ENCODE measurements at places on chromosomes 13 and 19.

- no peaks in the 10 kb centered on the region for H3K27me3 ChIP-seq
- no peaks in the 10 kb centered on the region for H3K4me1 ChIP-seq
- DNase-seq = no peak
- no peak overlapping the region for H3K4me3 ChIP-seq
Measured at GRCh38 chr13:67635754-67636153, 405.6 kb upstream of the PCDH9 start.

DNA sequence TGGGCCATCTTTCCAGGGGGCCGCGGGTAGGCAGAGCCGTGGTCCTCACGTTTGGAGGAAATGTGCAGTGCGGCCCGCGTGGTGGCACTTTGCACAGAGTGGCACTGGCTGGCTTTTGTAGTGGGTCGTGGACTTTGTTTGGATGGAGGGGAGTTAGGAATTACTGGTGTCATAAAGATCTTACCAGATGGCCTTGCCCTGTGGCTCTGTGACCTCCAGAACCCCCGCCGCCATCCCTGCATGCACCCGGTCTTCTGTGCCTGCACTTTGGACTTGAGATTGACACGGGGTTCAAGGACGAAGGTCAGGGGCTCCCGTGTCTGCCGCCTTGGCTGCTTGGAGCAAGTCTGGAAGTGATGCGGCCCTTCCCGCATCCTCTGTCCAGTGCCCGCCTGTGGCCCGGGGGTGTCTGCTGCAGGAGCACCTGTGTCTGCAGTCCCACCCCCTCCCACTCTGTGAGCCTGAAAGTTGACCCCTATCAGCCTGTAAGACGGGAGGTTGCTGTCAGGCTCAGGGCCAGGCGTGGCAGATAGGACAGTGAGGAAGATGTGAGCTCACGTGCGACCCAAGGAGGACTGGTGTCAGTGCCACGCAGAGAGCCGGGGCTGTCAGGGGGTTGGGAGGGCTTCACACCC, 2.2 kb downstream of the GNA11 start:
- no peak for DNase-seq
- H3K36me3 ChIP-seq = no peaks in the 10 kb centered on the region
- no peaks in the 10 kb centered on the region for H3K27me3 ChIP-seq
- H3K4me3 ChIP-seq = peak overlapping the region; percentile 78
- peaks cover 39% of the 10 kb centered on the region for H3K4me1 ChIP-seq

DNA sequence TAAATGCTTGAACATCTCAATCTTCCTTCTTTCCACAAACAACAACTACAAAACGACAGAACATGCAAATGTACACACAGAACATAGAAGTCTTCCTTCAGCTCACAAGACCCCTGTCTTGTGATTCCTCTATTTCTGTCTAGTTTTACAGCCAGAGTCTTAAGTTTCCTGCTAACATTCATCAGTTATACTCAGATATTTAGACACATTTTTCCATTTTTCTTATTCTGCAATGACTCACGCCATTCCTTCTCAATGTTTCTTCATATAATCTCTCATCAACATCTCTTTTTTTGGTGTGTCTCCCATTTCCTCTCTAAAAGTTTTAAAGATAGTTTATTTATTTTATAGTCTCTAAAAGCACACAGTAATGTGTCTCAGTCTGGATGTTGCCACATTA, 1872.9 kb upstream of the PCDH20 start:
- H3K4me1 ChIP-seq = no peaks in the 10 kb centered on the region
- H3K36me3 ChIP-seq = no peaks in the 10 kb centered on the region

DNA sequence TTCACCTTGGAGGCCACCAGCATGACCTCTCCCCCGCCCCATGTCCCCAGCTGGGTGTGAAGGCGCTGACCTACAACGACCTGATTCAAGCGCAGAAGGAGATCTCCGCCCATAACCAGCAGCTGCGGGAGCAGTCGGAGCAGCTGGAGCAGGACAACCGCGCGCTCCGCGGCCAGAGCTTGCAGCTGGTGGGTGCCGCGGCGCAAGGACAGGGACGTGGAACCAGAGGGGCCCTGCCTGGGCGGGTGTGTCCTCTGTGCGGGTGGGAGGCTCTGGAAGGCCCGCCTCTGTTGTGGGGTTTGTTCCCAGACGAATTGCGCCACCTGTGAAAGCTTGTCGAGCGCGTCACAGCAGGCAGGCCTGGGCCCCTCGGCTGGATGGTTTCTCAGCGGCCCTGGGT, 22.3 kb downstream of the PLEKHJ1 start:
- peaks cover 63% of the 10 kb centered on the region for H3K36me3 ChIP-seq
- H3K27me3 ChIP-seq = no peaks in the 10 kb centered on the region
- peak overlapping the region; percentile 14 for H3K27ac ChIP-seq

DNA sequence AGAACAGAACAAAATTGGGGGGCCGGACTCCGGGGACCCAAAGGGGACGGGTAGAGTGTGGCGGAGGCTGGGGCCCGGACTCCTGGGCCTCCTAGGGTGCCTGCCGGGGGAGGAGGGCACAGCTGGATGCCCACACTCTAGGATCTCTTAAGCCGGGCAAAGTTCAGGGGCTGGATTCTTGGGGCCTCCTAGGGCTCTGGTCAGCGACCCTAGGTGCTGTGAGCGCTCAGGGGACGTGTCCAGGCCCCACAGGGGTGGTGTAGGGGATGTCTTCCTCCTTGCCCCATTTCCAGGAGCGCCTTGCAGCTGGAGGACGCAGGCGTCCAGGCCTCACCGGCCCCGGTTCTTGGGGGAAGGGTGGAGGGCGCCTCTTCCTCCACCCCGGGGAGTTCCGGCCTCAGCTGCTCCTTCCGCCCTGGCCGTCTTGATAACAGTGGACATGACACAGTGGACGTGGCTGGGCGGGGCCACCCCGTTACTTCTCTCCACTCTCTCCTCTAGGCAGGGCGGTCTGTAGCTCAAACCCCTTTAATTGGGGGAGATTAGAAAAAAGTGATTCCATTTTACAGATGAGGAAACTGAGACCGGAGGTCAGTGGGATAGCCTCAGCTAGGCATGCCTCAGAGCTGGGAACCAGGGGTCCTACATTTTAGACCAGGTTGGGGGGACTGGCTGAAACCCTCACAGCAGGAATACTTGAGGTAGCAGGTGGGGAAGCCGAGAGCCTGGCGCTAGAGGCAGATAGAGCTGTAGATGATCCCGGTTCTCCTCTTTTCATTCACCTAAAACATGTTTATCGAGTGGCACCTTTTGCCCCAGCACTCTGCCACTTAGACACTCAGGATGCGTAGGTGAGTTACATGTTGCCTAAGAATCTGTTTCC, 705 bp downstream of the STXBP2 start:
- H3K4me3 ChIP-seq = peak overlapping the region; percentile 92
- H3K36me3 ChIP-seq = peaks cover 37% of the 10 kb centered on the region
- H3K4me1 ChIP-seq = peaks cover 62% of the 10 kb centered on the region
- no peaks in the 10 kb centered on the region for H3K27me3 ChIP-seq
- no peak for DNase-seq

GRCh38 chr19:45153339-45154063, 7.3 kb downstream of the NKPD1 start:
- peaks cover 29% of the 10 kb centered on the region for H3K4me1 ChIP-seq
- H3K27me3 ChIP-seq = peaks cover 60% of the 10 kb centered on the region
- DNase-seq = no peak

DNA sequence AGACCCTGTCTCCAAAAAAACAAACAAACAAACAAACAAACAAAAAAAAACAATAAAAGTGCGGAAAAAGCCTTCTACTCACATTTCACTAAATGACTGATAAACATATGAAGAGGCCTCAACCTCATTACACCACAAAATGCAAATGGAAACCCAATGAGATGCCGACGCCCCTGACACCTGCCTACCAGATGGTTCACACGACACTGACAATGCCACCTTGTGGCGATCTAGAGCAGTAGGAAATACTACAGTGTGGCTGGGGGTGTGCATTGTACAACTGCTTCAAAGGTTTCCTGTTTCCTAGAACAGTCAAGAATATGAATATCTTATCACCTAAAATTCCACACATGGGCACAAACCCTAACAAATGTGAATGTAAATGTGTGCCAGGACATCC, 14.0 kb downstream of the SCGB2B2 start:
- H3K36me3 ChIP-seq = peaks cover 12% of the 10 kb centered on the region
- H3K27me3 ChIP-seq = peaks cover 12% of the 10 kb centered on the region
- no peak overlapping the region for H3K27ac ChIP-seq
- no peaks in the 10 kb centered on the region for H3K4me1 ChIP-seq
- DNase-seq = no peak
- H3K4me3 ChIP-seq = no peak overlapping the region

- no peaks in the 10 kb centered on the region for H3K4me1 ChIP-seq
- no peak overlapping the region for H3K27ac ChIP-seq
- H3K36me3 ChIP-seq = no peaks in the 10 kb centered on the region
- H3K4me3 ChIP-seq = no peak overlapping the region
Measured at GRCh38 chr13:68019901-68020300, 789.8 kb upstream of the PCDH9 start.

DNA sequence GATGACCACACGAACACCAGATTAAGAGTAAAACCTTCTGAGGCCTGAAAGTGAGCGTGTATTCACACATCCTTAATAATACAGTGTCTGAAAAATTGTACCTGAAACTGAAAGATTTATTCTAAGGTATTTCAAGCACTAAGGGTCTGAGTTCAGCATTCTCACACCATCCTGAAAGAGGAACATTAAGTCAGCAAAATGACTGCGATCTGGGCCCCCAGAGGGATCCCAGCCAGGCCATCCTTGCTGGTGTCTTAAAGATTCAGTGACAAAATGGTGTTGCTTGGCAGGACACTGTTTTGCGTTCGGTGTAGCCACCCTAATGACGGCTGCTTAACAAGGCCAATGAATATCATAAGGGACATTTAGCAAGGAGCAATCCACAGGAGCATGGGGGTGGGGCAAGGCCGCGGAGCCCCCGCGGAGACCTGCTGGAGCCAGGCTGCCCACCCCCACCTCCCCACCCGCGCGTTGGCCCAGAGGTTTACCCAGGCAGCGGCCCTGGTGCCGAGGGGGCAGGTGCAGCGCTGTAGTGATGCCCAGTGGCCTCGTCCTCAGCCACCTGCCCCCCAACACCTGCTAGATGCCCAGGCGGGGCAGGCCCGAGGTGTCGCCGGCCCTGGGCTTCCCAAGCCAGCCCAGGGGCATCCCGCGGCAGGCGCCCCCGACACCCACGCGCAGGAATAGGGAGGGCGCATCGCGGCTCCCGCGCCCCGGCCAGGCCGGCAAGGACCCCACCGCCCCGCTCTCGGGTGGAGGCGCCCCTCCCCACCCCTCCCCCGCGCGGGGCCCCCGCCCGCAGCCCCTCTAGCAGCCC, 742 bp downstream of the NALCN start:
- no peak overlapping the region for H3K4me3 ChIP-seq
- H3K36me3 ChIP-seq = no peaks in the 10 kb centered on the region
- H3K27me3 ChIP-seq = peaks cover 17% of the 10 kb centered on the region
- peaks cover 4% of the 10 kb centered on the region for H3K4me1 ChIP-seq

- peak overlapping the region; percentile 86 for H3K27ac ChIP-seq
- no peak for DNase-seq
- peak overlapping the region; percentile 76 for H3K4me3 ChIP-seq
- H3K27me3 ChIP-seq = peaks cover 87% of the 10 kb centered on the region
Measured at GRCh38 chr19:29527500-29528328, 1.9 kb downstream of the VSTM2B start.

- no peaks in the 10 kb centered on the region for H3K27me3 ChIP-seq
- peaks cover 40% of the 10 kb centered on the region for H3K36me3 ChIP-seq
- no peak overlapping the region for H3K27ac ChIP-seq
- DNase-seq = no peak
Measured at GRCh38 chr13:102852556-102852955, 6.7 kb downstream of the ERCC5 start.

- H3K4me3 ChIP-seq = no peak overlapping the region
- no peaks in the 10 kb centered on the region for H3K27me3 ChIP-seq
- no peak for DNase-seq
- no peak overlapping the region for H3K27ac ChIP-seq
- H3K4me1 ChIP-seq = no peaks in the 10 kb centered on the region
- H3K36me3 ChIP-seq = no peaks in the 10 kb centered on the region
Measured at GRCh38 chr13:34085204-34085603, 267.3 kb downstream of the RFC3 start.

GRCh38 chr19:56991912-56992311, 127.9 kb upstream of the USP29 start:
- no peaks in the 10 kb centered on the region for H3K4me1 ChIP-seq
- peaks cover 2% of the 10 kb centered on the region for H3K36me3 ChIP-seq
- H3K4me3 ChIP-seq = no peak overlapping the region
- DNase-seq = no peak
- no peaks in the 10 kb centered on the region for H3K27me3 ChIP-seq
- H3K27ac ChIP-seq = no peak overlapping the region

DNA sequence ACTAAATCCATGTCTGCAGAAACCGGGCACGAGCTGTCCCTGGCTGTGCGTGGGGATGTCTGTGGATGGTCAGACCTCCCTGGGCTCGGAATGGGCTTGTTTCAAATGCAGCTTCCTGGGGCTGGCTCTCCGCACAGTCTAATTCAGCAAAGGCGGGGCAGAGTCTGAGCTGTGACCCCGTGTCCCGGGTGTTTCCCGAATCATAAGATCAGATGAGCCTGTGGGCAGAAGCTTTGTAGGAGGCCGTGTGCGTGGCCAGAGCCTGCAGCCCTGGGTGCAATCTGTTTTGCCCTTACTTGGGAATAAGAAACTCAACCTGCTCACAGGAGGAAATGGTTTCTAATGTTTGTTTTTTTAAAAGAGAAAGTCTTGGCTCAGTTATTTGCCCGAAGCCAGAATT, 13.9 kb upstream of the GNA11 start:
- H3K27me3 ChIP-seq = no peaks in the 10 kb centered on the region
- peaks cover 13% of the 10 kb centered on the region for H3K4me1 ChIP-seq
- no peak overlapping the region for H3K27ac ChIP-seq
- H3K36me3 ChIP-seq = no peaks in the 10 kb centered on the region
- H3K4me3 ChIP-seq = no peak overlapping the region

- peaks cover 42% of the 10 kb centered on the region for H3K4me1 ChIP-seq
- H3K27ac ChIP-seq = peak overlapping the region; percentile 97
- peak; percentile 67 for DNase-seq
- peak overlapping the region; percentile 99 for H3K4me3 ChIP-seq
Measured at GRCh38 chr19:29942404-29943261, 594 bp downstream of the URI1 start.

GRCh38 chr13:111177081-111177711, 62.1 kb downstream of the ARHGEF7 start:
- peak overlapping the region; percentile 48 for H3K4me3 ChIP-seq
- peak; percentile 12 for DNase-seq
- no peaks in the 10 kb centered on the region for H3K27me3 ChIP-seq
- H3K27ac ChIP-seq = peak overlapping the region; percentile 92
- peaks cover 56% of the 10 kb centered on the region for H3K36me3 ChIP-seq
- H3K4me1 ChIP-seq = peaks cover 82% of the 10 kb centered on the region

- H3K27me3 ChIP-seq = peaks cover 4% of the 10 kb centered on the region
- H3K4me1 ChIP-seq = no peaks in the 10 kb centered on the region
- no peaks in the 10 kb centered on the region for H3K36me3 ChIP-seq
- H3K4me3 ChIP-seq = no peak overlapping the region
- no peak for DNase-seq
Measured at GRCh38 chr13:110210604-110210985, 96.4 kb downstream of the COL4A1 start.

DNA sequence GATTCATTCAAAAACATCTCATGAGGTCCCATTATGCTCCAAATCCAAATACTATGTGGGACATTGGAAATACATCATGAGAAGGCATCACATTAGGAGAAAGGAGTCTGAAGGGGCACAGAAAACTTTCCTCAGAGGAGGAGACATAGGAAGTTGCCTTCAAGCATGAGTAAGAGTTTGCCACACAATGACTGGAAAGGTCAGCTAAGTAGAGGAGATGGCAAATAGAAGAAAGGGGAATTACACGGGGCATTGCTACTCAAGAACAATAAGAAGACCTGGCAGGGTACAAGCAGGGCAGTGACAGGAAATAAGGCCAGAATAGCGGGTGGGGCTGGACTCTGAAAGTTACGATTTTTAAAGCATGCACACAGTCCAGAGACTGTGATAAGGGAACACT, 231.6 kb downstream of the SPRY2 start:
- peaks cover 7% of the 10 kb centered on the region for H3K4me1 ChIP-seq
- H3K27me3 ChIP-seq = peaks cover 6% of the 10 kb centered on the region
